ENCODE measurements at places on chromosomes 11 and 22. TPM values are rescaled to one million over a fixed set of nuclear protein-coding genes. Genes with fewer than 3 reads are reported as not detected.
A peak's percentile ranks its signal among the peaks of the same experiment; 100 is the strongest.

The TSSK2 gene
- 0.17 TPM for total RNA-seq

DNA sequence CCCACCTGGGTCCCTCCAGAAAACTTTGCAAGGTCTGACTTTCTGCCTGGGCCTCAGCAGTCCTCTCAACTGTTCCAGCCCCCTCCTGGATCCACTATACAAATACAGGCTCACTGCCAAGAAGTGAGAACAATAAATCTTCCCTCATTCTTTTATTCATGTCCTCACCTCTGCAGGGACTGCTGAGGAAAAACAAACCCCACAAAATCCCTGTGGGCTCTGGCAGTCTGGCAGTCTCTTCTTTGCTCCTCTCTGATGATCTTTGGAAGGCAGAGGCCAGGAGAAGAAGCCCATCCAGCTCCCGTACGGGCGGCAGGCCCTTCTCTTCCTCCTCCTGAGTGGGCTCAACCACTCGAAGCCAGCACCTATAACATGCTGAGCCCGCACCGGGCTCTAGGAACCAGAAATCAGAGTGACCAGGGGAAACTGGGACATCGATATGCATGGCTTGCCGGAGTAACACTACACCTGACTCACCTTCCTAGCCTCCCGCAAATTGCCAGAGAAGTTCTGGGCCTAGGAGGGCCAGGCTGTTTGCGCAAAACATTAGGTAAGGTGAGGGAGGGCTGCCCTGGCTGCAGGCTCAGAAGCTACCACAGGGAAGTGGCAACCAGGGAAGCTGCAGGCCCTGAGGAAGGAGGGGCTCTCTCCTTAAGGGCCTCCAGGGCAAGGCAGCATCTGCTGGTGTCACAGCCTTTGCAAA, 24.2 kb downstream of the TMPRSS5 start:
- DNase-seq, result peak; percentile 55
- H3K27me3 ChIP-seq, result no peaks in the 10 kb centered on the region
- H3K27ac ChIP-seq, result no peak overlapping the region
- H3K36me3 ChIP-seq, result no peaks in the 10 kb centered on the region

DNA sequence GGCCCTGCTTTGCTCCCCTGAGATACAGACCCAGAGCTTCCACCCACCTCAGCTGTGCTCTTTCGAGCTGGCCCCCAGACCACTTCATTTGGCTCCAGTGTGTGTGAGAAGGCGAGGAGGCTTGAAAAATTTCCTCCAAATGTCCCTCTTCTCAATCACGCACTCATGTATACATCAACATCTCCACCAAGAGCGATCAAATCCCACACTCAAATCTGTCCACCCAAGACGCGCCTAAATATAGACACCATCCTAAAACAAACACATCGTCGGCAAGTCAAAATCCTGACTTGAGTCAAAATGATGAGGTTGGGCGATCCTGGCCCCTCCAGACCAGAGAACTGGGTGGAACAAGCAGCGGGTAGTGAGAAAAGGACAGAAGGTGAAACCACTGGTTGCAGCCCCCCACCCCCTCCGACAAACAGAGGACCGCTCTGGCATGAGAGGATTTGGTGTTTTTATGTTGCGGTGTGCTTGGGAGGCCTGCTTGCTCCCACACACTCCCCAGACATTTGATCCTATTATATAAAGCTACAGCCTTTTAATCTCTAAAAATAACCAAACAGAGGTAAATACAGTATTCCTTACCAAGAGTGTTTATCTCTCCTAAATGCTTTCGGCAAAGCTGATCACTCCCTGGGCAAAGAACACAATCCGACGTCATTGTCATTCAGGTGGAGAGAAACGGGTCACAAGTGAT, 10.2 kb downstream of the MN1 start:
- H3K36me3 ChIP-seq, result no peaks in the 10 kb centered on the region
- no peak for DNase-seq
- H3K27me3 ChIP-seq, result no peaks in the 10 kb centered on the region
- H3K4me1 ChIP-seq, result no peaks in the 10 kb centered on the region

- H3K27ac ChIP-seq, result no peak overlapping the region
- H3K27me3 ChIP-seq, result peaks cover 50% of the 10 kb centered on the region
- no peaks in the 10 kb centered on the region for H3K36me3 ChIP-seq
- no peak for DNase-seq
- no peaks in the 10 kb centered on the region for H3K4me1 ChIP-seq
Observed at GRCh38 chr11:8370812-8371515, 107.3 kb upstream of the LMO1 start.

DNA sequence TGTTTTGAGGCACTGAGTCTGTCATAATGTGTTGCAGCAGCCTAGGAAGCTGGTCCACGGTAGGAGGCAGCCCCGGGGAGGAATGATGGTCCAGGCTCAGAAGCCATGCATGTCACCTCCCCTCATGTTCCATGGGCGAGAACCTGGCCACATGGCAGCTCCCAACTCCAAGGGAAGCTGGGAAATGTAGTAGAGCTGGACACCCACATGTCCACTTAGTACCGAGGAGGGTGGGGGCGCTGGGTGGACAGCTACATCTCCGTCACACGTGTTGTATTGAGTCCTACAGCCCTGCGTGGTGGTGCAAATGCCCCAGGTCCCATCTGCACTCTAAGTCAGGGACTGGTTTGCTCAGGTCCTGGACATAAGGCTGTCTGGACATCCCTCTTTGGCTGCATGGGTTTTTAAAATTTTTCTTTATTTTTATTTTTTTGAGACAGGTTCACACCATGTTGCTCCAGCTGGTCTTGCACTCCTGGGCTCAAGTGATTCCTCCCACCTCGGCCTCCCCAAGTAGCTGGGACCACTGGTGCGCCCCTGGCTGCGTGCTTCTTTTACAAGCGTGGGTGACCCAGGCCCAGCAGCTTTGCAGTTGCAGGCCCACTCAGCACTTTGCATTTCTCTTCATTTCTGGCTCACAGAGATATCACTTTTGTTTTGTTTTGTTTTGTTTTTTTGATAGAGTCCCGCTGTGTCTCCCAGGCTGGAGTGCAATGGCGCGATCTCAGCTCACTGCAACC, 3.9 kb upstream of the CTTN start:
- H3K4me1 ChIP-seq, result peaks cover 10% of the 10 kb centered on the region
- no peak for DNase-seq
- H3K27ac ChIP-seq, result no peak overlapping the region
- H3K27me3 ChIP-seq, result no peaks in the 10 kb centered on the region

GRCh38 chr22:47716890-47717615, 954.6 kb downstream of the TBC1D22A start:
- no peak for DNase-seq
- no peaks in the 10 kb centered on the region for H3K4me1 ChIP-seq
- H3K27ac ChIP-seq, result no peak overlapping the region
- H3K36me3 ChIP-seq, result 0 out of 2 replicates have a peak, but pooled peaks cover 3% of the 10 kb centered on the region
- no peaks in the 10 kb centered on the region for H3K27me3 ChIP-seq

The FXYD6 gene
- total RNA-seq, result not detected

DNA sequence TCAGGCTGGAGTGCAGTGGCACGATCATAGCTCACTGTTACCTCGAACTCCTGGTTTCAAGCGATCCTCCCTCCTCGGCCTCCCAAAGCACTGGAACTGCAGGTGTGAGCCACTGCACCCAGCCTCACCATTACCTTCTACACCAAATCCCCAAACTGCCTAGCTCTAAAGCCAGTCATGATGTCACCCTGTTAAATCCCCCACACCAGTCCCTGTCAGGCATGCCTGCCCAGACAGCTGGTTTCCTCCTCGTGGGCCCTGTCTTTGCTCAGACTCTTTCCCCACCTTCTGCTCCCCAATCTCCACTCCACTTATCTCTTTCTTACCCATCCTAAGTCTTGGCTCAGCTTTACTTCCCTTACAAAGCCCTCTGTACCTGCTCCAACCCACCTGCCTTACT, 12.5 kb upstream of the EXPH5 start:
- no peak for DNase-seq
- H3K4me1 ChIP-seq, result peaks cover 35% of the 10 kb centered on the region
- no peaks in the 10 kb centered on the region for H3K36me3 ChIP-seq
- H3K27ac ChIP-seq, result peak overlapping the region; percentile 66
- H3K4me3 ChIP-seq, result peak overlapping the region; percentile 41
- no peaks in the 10 kb centered on the region for H3K27me3 ChIP-seq

DNA sequence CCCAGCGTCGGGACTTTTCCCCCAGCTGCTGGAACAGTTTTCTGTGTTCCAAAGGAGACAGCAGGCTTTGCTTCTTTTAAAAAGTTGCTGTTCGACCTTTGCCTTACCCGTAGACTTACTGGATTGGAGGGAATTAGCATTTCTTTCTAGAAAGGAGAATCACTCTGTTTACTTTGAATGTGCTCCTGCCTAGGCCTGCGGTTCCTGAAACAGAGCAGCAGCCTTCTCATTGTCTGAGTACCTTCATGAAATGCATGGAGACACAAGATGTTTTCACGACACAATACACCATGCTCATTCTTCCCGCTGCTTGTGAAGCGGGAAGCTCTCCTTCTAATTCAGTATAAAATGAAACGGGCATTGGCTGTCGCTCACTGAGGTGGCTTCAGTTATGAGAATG, 196.2 kb downstream of the TBC1D22A start:
- H3K4me1 ChIP-seq, result no peaks in the 10 kb centered on the region
- H3K4me3 ChIP-seq, result no peak overlapping the region
- no peaks in the 10 kb centered on the region for H3K27me3 ChIP-seq
- no peak overlapping the region for H3K27ac ChIP-seq

GRCh38 chr11:19102521-19102900, 14.5 kb upstream of the ZDHHC13 start:
- no peaks in the 10 kb centered on the region for H3K27me3 ChIP-seq
- H3K27ac ChIP-seq, result no peak overlapping the region
- no peaks in the 10 kb centered on the region for H3K36me3 ChIP-seq

The TPBGL gene
- total RNA-seq, result not detected

DNA sequence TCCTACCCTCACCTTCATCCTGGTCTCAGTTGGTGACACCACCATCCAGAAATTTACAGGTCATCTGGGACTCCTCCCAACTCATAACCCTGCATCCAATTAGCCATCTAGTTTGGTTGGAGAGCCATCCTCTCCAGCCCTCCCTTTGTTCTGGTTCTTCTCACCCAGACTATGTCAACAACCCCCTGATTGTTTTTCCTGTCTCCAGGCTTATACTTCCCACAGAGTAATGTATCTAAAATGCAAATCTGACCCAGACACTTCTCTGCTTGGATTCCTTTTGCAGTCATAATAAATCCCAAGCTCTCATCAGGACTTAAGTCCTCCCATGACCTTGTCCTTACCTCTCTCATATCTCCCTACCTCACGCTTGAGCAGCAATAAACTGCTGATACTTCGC, 3.0 kb downstream of the TTC12 start:
- no peak overlapping the region for H3K27ac ChIP-seq
- no peaks in the 10 kb centered on the region for H3K36me3 ChIP-seq
- peaks cover 19% of the 10 kb centered on the region for H3K4me1 ChIP-seq
- H3K4me3 ChIP-seq, result no peak overlapping the region
- DNase-seq, result no peak

DNA sequence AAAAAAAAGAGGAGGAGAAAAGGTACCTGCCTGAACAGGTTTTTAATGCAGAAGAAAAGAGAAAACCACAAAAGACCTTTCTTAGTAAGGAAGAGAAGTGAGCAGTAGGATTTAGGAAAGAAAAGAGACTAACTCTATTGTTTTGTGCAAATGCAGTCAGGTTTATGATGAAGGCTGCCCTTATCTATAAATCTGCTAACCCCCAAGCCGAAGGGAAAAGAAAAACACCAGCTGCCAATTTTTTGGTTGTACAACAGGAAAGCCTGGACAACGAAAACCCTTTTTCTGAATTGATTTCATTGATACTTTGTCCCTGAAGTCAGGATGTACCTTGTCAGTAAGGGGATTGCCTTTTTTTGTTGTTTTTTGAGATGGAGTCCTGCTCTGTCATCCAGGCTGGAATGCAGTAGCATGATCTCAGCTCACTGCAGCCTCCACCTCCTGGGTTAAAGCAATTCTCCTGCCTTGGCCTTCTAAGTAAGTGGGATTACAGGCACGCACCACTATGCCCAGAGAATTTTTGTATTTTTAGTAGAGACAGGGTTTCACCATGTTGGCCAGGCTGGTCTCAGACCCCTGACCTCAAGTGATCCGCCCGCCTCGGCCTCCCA, 21.2 kb downstream of the POLD4 start:
- no peaks in the 10 kb centered on the region for H3K36me3 ChIP-seq
- no peak for DNase-seq
- H3K4me3 ChIP-seq, result no peak overlapping the region
- no peaks in the 10 kb centered on the region for H3K4me1 ChIP-seq
- no peak overlapping the region for H3K27ac ChIP-seq

GRCh38 chr22:23105919-23106318, 35.6 kb downstream of the GNAZ start:
- DNase-seq, result no peak
- no peak overlapping the region for H3K27ac ChIP-seq
- no peak overlapping the region for H3K4me3 ChIP-seq
- H3K4me1 ChIP-seq, result no peaks in the 10 kb centered on the region
- H3K36me3 ChIP-seq, result no peaks in the 10 kb centered on the region
- no peaks in the 10 kb centered on the region for H3K27me3 ChIP-seq

The BIK gene
- total RNA-seq, result 24.6 TPM

The PHRF1 gene
- total RNA-seq, result 52.4 TPM

- H3K27ac ChIP-seq, result no peak overlapping the region
- peaks cover 50% of the 10 kb centered on the region for H3K4me1 ChIP-seq
- H3K4me3 ChIP-seq, result no peak overlapping the region
- peak; percentile 62 for DNase-seq
- no peaks in the 10 kb centered on the region for H3K36me3 ChIP-seq
Observed at GRCh38 chr11:61607426-61607825, 26.6 kb upstream of the SYT7 start.

The MMP7 gene
- not detected for total RNA-seq

GRCh38 chr11:120985718-120986569, 38.0 kb upstream of the TBCEL start:
- H3K4me3 ChIP-seq, result peak overlapping the region; percentile 62
- peaks cover 5% of the 10 kb centered on the region for H3K4me1 ChIP-seq
- H3K27ac ChIP-seq, result no peak overlapping the region
- H3K27me3 ChIP-seq, result peaks cover 94% of the 10 kb centered on the region

DNA sequence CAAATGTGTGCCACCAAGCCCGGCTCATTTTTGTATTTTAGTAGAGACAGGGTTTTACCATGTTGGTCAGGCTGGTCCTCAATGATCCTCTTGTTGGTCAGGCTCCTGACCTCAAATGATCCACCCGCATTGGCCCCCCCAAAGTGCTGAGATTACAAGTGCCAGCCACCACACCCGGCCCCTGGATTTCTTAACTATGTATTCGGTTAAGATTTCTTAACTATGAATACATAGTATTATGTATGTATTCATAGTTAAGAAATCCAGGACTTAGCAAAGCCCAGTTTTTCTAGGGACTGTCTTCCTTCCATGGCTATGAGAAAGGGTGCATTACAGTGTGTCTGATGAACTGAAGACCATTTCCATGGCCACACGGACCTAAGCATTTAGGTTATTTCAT, 1.7 kb downstream of the C11orf91 start:
- H3K4me1 ChIP-seq, result peaks cover 49% of the 10 kb centered on the region
- no peaks in the 10 kb centered on the region for H3K27me3 ChIP-seq
- no peak overlapping the region for H3K27ac ChIP-seq

DNA sequence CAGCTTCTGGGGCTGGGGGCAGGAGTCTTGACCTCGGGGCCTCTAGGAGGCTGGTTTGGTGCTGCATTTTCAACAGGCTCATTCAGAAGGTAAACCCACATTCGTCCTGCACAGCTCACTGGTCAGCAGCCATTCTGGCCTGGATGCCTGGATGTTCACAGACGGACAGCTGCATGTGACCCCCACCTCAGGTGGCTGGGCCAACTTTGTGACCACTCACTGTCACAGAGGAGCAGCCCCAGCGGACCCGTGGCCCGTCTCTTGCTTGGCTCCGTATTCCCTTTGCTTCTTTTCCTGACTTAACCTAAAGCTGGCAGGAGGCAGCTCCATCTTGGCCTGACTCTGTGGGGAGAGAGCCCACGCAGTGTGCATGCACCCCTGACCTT, 8.2 kb downstream of the DGCR8 start:
- peaks cover 74% of the 10 kb centered on the region for H3K36me3 ChIP-seq
- H3K4me3 ChIP-seq, result no peak overlapping the region
- H3K27me3 ChIP-seq, result no peaks in the 10 kb centered on the region

The CTSW gene
- not detected for total RNA-seq

The C22orf39 gene
- total RNA-seq, result 22.2 TPM

All from PC-3 (cell line).